ENCODE measurements at places on chromosomes 2 and 18. TPM values are rescaled to one million over a fixed set of nuclear protein-coding genes. Genes with fewer than 3 reads are reported as not detected.

Gene CDKL4
- total RNA-seq: 1.5 TPM

Gene LHCGR
- not detected for total RNA-seq

Gene MARCO
- 0.68 TPM for total RNA-seq

Gene SNORC
- total RNA-seq: 18.7 TPM

Gene B3GNT7
- total RNA-seq: 1.5 TPM

Gene OXER1
- total RNA-seq: 3.9 TPM

Gene SPP2
- total RNA-seq: not detected

Gene GPR75
- 6.7 TPM for total RNA-seq

Gene FHOD3
- 13.3 TPM for total RNA-seq

Gene LIMS4
- total RNA-seq: not detected

Gene LRATD1
- total RNA-seq: 65.2 TPM

Gene IRS1
- total RNA-seq: 40.7 TPM

Gene NAT8
- total RNA-seq: not detected

Gene PRSS56
- not detected for total RNA-seq

Gene CD207
- total RNA-seq: 81.3 TPM

Gene NOSTRIN
- 7.1 TPM for total RNA-seq

Gene ABI2
- total RNA-seq: 10.1 TPM

Gene ANKRD30B
- total RNA-seq: not detected

Gene CNDP1
- not detected for total RNA-seq

Gene EVA1A
- 5.7 TPM for total RNA-seq

Measured in suprapubic skin (tissue), 4 donors.